CD4-positive, alpha-beta T cell treated with Interferon gamma for 1 hour (primary cell): ENCODE measurements at places on chromosomes 5 and 9.

DNA sequence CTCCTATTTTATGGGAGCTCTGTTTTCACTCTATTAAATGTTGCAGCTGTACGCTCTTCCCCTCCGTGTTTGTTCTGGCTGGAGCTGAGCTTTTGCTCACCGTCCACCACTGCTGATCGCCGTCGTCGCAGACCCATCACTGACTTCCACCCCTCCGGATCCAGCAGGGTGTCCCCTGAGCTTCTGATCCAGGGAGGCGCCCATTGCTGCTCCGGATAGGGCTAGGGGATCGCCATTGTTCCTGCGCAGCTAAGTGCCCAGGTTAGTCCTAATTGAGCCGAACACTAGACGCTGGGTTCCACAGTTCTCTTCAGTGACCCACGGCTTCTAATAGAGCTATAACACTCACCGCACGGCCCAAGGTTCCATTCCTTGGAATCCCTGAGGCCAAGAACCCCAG lies 96.2 kb upstream of the PRDM9 start:
- DNase-seq, result no peak

DNA sequence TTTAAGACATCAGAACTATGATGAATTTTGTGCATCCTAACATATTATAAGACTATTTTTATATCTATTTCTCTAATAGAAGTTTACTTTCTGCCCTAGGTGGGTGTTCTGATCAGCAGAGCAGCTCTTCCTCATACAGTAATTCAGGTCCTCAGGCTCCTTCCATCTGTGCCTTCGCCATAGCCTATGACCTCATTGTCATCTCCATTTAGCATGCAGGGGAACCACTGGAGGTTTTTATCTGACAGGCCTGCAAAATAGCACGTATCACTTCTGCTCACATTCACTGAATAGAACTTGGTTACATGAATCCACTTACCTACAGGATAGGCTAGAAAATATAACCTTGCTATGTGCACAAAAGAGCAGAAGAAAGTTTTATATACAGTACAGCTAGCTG lies 159.4 kb upstream of the CCNH start:
- DNase-seq, result no peak

- DNase-seq, result no peak
Observed at GRCh38 chr5:95682891-95683290, at the start of gene SPATA9. Gene SPATA9 (minus strand): TSS chr5:95682991. CDS start chr5:95682854, 137 bp downstream.

- no peak for DNase-seq
Observed at GRCh38 chr5:2909035-2909434, 157.6 kb upstream of the IRX2 start.

- DNase-seq, result no peak
Observed at GRCh38 chr5:83118471-83118870, 41.1 kb downstream of the XRCC4 start.

GRCh38 chr9:135901031-135901758 lies 6.2 kb downstream of the CAMSAP1 start:
- no peak for DNase-seq

DNA sequence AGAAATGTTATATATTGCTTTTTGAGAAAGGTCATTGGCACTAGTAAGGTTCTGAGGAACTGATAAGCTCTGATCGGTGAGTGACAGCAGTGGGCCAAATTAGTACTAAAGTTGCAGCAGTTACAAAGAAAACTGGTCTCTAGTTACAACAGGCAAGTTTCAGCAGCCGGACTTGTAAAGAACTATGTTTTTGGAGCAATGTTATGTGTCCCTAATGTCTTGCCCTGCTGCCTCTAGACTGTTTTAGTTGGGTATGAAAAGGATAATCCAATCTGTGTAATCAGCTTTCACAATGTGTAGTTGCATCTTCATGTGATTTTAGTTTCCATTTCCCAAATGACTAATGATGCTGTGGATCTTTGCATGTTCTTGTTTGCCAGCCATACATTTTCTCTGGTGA lies 113.5 kb downstream of the CAMK4 start:
- no peak for DNase-seq
